NCI-H1436 treated with DMSO at 0.1 percent for 48 hours (cell line): ENCODE measurements at places on chromosomes 6 and 20.

GRCh38 chr6:135256866-135257265 is 75.8 kb downstream of the MYB start:
- DNase-seq: no peak

DNA sequence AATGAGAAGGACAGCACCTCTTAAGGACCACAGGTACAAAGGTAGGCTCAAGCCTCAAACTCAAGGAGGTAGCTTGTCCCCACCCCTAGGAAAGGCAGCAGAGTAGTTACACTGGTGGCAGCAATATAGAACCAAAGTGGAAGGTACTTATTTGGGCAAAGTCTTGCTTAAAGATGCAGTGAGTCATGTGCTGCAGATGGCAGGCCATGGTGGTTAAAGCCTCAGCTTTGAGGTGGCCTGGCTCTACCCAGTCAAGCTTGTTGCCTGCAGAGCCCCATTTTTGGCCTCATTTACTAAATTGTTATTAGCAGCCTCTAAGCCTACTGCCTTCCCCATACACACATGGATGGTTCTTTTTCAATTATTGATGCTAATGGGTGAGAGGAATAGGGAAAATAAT is 146.0 kb downstream of the ELOVL4 start:
- no peak for DNase-seq

DNA sequence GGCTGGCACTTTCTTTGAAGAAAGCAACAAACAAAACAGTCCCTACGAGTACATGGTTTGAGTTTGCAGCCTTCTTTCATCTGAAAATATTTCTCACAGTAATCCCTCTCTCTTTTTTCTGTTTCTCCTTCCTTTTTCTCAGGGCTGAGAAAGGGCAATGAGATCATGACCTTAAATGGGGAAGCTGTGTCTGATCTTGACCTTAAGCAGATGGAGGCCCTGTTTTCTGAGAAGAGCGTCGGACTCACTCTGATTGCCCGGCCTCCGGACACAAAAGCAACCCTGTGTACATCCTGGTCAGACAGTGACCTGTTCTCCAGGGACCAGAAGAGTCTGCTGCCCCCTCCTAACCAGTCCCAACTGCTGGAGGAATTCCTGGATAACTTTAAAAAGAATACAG is 80.7 kb upstream of the CLDN20 start:
- no peak for DNase-seq

- DNase-seq: no peak
Measured at GRCh38 chr6:140036196-140036595, 661.7 kb upstream of the CITED2 start.

DNA sequence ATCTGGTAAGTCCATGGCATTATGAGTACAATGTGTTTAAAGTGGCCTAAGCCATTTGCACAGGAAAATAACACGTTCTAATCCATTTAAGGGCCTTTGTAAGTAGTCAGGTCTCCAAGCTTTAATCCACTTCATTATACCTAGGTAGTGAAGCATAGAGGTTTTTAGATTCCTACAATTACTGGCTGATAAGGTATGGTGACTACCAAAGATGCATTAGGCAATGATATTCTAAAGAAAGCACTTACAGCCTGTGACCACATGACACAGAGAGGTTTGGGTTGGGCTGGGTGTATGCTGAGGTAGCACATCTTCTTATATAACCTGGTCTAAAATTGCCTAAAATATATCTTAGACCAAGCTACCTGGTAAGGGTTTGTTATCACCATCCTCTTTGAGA is 504.4 kb downstream of the TFAP2B start:
- DNase-seq: peak; percentile 92

DNA sequence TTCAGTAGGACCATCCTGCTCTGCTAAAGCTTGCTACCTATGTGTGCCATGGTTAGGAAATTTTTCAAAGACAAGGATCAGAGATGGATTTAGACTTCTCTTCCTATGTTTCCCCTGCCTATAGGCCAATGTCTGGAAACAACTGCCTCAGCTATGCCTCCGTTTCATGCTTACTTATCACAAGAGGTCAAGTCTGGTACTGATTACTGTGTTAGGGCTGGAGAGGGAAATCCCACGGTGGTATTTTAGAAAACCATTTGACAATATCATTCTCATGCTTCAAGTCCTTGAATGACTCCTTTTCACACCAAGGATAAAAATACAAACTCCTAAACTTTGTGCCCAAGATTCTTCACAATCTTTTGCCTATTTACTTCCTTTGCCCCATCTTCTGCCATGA is 484.3 kb downstream of the DHX35 start:
- no peak for DNase-seq

GRCh38 chr6:35034411-35035191 is 106.5 kb downstream of the TCP11 start:
- no peak for DNase-seq

- DNase-seq: no peak
Measured at GRCh38 chr6:167454003-167454402, 129.1 kb downstream of the TTLL2 start.

DNA sequence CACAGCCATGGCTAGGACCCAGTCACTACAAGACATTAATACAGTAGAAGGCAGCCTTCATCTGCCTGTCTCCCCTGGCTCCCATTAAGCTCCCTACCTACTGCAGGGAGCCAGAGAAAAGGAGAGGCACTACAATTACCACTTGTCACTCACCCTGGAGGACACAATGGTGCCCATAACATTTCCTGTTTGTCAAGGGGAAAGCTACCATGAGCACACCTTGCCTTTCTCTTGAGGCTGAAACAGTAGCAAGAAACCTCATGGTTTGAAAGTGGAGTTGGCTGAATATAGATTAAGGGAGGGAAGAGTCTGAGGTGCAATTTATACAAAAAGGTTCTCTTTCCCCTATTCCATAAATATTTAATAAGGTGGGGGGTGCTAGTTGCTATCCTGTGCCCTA is 27.9 kb downstream of the STK38 start:
- no peak for DNase-seq

- no peak for DNase-seq
Measured at GRCh38 chr6:96876886-96877545, 20.7 kb downstream of the NDUFAF4 start.

DNA sequence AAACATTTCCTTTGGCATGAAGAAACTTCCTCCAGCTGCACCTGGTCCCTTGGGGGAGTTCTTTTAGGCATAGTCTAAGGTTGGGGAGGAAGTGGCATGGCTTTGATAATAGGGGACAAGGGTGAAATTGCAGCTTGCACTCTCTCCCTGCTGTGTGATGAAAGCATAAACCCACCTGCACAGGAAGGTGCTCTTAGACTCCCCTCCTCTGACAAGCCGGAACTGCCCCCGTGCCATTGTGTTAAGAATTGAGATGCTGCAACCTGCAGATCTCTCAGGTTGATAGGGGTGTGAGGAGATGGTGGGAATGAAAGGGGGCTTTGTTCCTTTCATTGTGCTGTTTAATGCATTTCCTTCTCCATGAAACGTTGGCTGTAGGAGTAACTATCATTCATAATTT is 247.7 kb upstream of the RNF24 start:
- DNase-seq: no peak

GRCh38 chr6:30821862-30822784 is 62.2 kb upstream of the DDR1 start:
- DNase-seq: no peak

GRCh38 chr6:35139924-35140638 is 1.1 kb downstream of the TCP11 start:
- no peak for DNase-seq

- no peak for DNase-seq
Measured at GRCh38 chr6:145809785-145810184, 4.8 kb downstream of the FBXO30 start.

DNA sequence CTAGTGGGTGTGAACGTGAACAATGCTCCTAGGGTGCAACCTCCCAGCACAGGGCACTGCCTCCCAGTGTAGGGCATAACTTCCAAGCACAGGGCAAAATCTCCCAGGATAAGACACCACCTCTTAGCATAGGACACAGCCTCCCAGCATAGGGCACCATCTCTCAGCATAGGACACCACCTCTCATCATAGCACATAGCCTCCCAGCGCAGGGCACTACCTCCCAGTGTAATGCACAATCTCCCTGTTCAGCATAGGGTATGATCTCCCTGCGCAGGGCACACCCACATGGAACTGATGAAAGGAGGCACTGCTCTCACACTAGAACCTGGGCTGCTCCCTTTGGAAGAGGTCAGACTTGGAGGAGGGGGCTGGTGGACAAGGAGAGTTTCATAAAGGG is 21.3 kb upstream of the CST1 start:
- no peak for DNase-seq

- DNase-seq: no peak
Measured at GRCh38 chr6:169629256-169629655, 72.6 kb downstream of the WDR27 start.

DNA sequence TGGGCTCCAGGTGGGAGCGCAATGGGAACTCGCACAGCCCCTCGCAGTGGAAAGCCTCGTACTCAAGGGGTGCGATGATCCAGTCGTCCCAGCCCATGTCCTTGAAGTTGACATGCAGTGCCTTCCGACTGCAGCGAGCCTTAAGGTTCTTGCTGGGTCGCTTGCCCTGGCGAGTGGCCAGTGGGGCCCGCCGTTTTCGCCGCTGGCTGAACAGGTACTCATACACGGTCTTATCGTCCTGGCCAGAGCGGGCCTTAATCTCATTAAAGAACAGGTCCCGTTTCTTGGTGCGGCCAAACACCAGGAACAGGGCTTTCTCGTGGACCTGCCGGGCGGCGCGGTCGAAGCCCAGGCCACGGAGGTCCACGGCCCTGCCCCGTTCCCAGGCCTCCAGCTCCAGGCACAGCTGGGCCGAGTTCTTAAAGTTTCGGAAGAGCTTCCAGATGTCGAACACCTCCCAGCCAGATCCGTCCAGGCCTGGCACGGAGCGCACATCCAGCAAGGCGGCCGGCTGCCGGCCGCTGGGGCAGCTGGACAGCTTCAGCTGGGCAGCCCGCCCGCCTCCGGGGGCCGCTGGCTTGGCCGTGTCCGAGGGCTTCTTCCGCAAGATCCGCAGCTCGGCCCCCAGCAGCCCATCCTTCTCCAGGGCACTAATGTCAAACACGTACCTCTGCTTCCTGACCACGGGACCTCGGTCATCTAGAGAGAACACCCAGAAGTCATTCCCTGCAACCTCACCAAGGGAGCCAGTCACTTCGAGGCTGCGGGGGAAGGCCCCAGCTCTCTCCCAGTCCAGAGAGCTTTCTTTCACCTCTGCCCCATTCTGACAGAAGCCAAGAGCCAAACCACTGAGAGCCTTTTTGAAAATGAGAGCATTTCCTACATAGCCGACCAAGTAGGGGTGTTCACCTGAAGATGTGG is 3.7 kb downstream of the GDF5 start:
- no peak for DNase-seq

GRCh38 chr20:39640147-39640546 is 678.0 kb downstream of the DHX35 start:
- DNase-seq: no peak

DNA sequence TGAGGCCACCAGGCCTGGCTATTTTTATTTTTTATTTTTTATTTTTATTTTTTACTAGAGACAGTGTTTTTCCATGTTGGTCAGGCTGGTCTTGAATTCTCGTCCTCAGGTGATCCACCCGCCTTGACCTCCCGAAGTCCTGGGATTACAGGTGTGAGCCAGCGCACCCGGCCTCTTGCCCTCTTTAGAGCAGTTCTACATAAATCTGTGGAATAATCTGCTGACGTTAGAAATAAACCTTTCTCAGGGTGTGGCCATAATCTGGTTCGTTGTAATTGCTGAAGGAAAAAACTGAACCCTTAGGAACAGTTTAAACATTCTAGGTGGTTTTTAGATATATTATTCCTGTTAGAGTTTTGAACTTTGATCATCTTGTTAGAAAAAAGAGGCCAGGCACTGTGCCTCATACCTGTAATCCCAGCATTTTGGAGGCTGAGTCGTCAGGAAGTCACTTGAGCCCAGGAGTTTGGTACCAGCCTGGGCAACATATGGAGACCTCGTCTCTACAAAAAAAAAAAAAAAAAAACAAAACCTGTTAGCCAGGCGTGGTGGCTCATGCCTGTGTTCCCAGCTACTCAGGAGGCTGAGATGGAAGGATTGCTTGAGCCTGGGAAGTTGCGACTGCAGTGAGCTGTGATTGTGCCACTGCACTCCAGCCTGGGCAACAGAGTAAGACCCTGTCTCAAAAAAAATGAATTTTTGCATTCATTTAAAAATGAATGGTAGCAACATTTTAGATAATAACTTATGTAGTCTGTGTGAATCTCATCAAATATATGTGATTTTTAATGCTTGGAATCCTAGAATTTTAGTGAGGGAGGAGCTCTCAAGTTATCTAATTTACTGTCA is 24.2 kb downstream of the ASXL1 start:
- DNase-seq: no peak

DNA sequence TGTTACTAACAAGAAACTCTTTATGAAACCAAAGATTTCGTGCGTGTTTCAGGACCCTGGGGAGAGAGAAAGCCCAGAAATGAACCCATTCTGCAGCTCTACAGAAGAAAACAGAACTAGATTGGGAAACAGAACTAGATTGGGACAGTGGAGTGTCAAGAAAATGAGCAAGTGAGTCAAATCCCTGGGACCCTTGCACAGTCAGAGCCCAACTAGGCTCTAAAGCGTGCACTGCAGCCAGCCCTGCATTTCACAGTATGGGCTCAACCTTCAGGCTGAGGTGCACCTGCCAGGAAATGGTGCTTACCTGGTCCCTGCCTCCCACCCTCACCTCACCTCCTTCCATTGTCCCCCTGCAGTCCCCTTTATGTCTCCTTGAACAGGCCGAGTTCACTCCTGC is 39.7 kb downstream of the BFSP1 start:
- DNase-seq: no peak

GRCh38 chr6:48389146-48390043 is 278.4 kb upstream of the PTCHD4 start:
- no peak for DNase-seq

- no peak for DNase-seq
Measured at GRCh38 chr6:121732641-121733040, 297.2 kb downstream of the GJA1 start.

- no peak for DNase-seq
Measured at GRCh38 chr6:10733151-10733715, 10.4 kb downstream of the TMEM14C start.

GRCh38 chr20:45934046-45934585 is 367 bp upstream of the PCIF1 start:
- no peak for DNase-seq

GRCh38 chr6:97095311-97095850 is 170.9 kb downstream of the KLHL32 start:
- no peak for DNase-seq

DNA sequence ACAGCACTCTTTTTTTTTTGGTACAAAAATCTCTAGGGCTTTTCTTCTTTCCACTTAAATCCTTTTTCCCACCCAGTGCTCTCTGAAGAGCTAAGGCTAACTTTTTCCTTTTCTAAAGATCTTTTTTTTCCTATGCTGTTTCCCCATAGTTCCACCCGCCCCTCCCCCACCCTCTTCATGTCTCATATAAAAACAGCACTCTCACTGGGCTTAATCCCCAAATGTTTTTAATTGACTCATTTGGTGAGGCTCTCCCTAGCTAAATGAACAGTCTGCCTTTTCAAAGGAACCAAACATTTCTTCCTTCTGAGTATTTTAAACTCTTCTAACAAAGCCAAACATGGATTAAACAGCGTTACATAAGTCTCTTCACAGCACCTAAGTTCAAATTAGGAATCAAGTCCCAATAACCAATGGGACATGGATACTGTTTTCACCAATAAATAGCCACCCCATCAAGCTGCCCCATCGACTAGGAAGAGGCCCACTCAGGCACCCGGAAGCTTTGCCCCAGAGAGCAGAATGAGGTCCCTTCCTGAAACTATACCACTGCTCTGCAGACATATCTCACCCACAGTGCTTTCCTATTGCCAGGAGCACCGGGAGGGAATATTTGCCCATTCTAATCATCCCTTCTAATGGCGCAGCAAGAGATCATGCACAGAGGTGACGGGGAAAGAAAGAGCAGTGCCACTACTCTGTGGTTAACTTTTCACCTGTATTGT is 63.7 kb downstream of the ATXN1 start:
- no peak for DNase-seq

- no peak for DNase-seq
Measured at GRCh38 chr6:30006170-30007131, 54.6 kb upstream of the POLR1H start.
